Spinal cord (tissue), 10 donors: ENCODE measurements at places on chromosomes 1 and 21. TPM values are rescaled to one million over a fixed set of nuclear protein-coding genes. Genes with fewer than 3 reads are reported as not detected.

CHAF1B gene
- polyA plus RNA-seq, result 6.0 TPM

OR2L3 gene
- 0.42 TPM for polyA plus RNA-seq

DNA sequence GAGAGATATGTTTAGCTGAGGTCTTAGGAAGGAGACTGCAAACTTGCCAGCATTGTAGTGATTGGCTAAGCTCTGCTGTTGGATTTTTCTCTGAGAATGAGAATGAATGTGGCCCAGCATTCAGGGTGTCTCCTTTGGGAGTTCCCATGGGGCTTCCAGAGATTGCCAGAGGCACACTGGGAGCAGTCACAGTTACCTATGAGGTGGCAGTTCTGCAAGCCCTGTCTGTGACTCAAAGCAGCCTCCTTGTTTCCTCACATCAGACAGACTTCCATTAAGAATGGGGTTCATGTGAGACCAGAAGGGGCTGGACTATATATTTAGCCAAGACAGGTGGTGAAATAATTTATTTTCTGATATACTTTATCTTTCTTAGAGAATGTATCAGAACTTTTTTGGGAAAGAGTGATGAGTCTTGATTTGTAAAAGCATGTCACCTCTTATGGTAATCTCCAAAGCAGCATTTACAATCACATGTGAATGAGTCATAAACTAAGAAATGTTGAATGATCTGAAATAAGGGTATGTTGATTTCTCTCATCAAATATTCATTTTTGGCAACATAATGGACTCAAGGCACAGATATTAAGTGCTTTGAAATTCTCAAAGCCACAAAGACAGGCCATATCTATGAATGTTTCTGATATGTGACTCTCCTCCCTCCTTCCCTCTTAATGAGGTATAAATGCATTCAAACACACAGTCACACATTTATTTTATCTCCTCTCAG lies 9.5 kb upstream of the SLC19A2 start:
- no peaks in the 10 kb centered on the region for H3K27me3 ChIP-seq
- no peak overlapping the region for H3K27ac ChIP-seq
- no peak overlapping the region for H3K4me3 ChIP-seq

GRCh38 chr1:41714638-41715389 lies 203.9 kb downstream of the HIVEP3 start:
- no peak for DNase-seq
- H3K36me3 ChIP-seq, result no peaks in the 10 kb centered on the region
- H3K27me3 ChIP-seq, result no peaks in the 10 kb centered on the region
- no peak overlapping the region for H3K27ac ChIP-seq

- no peak overlapping the region for H3K27ac ChIP-seq
- H3K4me3 ChIP-seq, result no peak overlapping the region
- no peak for DNase-seq
- H3K27me3 ChIP-seq, result no peaks in the 10 kb centered on the region
These were observed 47.1 kb downstream of the DDAH1 start for GRCh38 chr1:85417876-85418275.

- no peak overlapping the region for H3K27ac ChIP-seq
- H3K36me3 ChIP-seq, result peaks cover 6% of the 10 kb centered on the region
- no peak for DNase-seq
- H3K27me3 ChIP-seq, result no peaks in the 10 kb centered on the region
These were observed 42.9 kb downstream of the ABCG1 start for GRCh38 chr21:42261829-42262200.
